ENCODE measurements at places on chromosomes 2 and 18.

- no peak for DNase-seq
Observed at GRCh38 chr2:195694553-195694952, 37.5 kb downstream of the SLC39A10 start.

- DNase-seq = no peak
Observed at GRCh38 chr2:15816226-15816625, 124.1 kb upstream of the MYCN start.

DNA sequence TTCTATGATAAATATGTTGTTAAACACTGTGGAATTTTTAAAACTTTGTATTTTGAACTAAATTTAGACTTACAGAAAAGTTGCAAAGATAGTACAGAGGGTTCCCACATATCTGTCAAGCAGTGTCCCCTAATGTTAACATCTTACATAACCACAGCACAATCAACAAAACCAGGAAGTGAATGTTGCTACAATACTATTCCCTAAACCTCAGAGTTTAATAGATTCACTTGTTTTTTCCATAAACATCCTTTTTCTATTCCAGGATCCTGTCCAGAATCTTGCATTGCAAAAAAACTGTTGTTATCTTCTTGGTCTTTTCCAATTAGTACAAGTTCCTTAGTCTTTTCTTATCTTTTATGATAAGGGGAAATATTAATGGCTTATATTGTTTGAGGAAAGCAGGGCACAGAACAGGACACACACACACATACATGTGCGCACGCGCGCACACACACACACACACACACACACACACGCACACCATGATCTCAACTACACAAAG is 251.1 kb upstream of the TRIB2 start:
- DNase-seq = no peak

- DNase-seq = no peak
Observed at GRCh38 chr2:100193291-100193710, 50.9 kb upstream of the AFF3 start.

DNA sequence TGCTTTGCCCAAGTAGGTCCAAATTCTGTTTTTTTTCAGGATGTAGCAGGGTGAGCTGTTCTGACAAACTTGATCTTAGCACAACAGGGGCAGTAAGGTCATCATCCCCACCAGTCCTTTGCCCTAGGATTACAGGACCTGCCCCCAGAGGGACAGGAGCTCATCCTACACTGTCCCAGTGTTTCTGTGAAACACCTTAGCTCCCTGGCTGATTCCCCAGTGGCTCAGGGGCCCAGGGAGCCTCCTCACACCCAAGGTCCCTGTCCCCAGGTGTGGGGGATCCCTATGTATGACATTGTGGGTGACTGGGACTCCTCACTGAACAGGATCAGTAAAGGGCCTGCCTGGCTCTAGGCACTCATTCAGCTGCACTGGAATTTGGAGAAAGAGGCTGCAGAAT is 191.2 kb downstream of the ANKRD30B start:
- DNase-seq = no peak

DNA sequence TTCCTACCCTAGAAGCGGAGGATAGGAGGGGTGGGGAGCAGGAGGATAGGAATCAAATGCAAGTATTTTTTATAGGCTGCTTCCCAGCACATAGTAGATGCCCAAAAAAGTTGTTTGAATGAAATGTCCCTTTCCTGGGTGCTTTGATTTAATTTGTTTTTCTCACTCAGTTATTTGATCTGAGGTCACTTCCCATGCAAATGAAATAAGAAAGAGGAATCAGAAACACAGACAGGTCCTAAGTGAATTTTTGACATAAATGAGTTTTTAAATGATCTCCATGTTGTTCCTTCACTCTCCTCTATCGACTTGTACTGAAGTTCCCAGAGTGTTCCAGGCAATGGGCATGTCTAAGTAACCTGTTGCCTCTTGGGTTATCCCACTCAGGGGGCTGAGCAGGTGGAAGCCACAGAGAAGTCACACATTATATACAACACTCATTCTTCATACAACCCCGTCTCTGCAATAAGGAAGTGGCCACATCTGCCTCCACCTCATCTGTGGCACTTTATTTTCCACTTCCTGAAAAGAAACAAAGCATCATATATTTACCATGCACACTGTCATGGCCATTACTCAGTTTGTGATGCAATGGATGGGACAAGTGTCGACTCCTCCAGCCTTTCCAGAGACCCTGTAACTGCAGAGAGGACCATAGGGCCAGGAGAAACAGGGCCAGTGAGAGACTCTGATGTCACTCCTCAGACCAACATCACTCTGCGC is 81.9 kb upstream of the ZNF397 start:
- DNase-seq = peak; percentile 21

DNA sequence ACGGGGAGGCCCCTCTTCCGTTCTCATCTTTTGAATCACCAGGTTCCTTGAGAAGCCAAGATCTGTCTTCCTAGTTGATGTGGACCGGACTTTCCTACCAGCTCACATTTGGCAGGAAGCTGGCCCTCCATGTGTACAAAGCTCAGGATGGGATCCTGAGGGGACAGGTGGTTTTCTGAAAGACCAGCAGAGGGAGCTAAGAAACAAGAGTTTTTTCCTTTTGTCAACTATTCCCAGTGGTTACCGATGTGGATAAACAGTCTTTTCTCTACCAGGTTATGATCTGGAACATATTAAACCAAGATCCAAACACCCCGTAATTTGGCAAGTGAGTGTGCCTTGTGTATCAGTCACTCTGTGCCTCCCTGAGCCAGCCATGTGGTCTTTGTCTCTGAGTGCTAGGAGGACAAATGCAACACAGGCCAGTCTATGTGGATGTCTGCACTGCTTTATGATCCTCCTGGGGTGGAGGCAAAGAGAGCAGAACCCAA is 25.1 kb upstream of the ARHGAP25 start:
- peak; percentile 51 for DNase-seq

GRCh38 chr2:216119146-216119545 is 10.0 kb downstream of the XRCC5 start:
- DNase-seq = no peak

GRCh38 chr2:25383806-25384205 is 42.1 kb upstream of the DNMT3A start:
- no peak for DNase-seq

- DNase-seq = no peak
Observed at GRCh38 chr2:111715987-111716904, 167.7 kb downstream of the ANAPC1 start.

GRCh38 chr18:6876641-6877041 is 147.1 kb downstream of the ARHGAP28 start:
- no peak for DNase-seq
